Posterior vena cava (tissue), 2 donors: ENCODE measurements at places on chromosomes 5 and 9. TPM values are rescaled to one million over a fixed set of nuclear protein-coding genes. Genes with fewer than 3 reads are reported as not detected.
A peak's percentile ranks its signal among the peaks of the same experiment; 100 is the strongest.

- no peak for DNase-seq
These were observed 19.7 kb downstream of the NEK6 start for GRCh38 chr9:124277420-124277819.

Gene FAM219A
- total RNA-seq: 26.3 TPM

DNA sequence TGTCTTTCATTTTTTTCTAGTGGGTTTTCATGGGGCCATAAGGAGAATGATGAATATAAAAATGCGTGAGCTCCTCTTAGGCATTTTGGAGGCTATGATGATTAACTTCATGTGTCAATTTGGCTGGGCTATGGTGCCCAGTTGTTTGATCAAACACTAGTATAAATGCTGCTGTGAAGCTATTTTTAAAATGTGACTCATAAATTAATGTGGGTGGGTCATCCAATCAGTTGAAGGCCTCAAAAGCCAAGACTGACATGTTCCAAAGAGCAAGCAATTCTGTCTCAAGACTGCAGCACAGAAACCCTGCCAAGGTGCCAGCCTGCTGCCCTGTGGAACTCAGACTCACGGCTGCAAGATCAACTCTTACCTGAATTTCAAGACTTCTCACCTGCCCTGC lies 24.4 kb upstream of the ICE1 start:
- no peak for DNase-seq

- no peak for DNase-seq
These were observed 3.8 kb downstream of the ABLIM3 start for GRCh38 chr5:149145138-149145537.

DNA sequence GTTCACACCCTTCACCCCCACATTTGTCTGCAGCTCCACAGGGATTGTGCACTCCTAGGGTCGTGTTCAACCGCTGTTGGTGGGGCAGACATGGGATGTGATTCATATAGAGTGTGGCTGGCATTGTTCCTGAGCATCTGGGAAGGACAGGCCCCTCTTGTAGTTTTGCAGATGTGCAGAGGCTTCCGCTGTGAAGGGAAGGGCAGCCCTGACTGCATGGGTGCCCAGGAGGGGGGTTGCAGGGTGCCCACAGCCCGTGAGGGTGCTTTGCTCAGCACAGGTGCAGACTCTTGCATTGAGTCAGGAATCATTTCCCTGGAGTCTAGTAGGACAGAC lies 30.2 kb upstream of the PITX1 start:
- peak; percentile 34 for DNase-seq

DNA sequence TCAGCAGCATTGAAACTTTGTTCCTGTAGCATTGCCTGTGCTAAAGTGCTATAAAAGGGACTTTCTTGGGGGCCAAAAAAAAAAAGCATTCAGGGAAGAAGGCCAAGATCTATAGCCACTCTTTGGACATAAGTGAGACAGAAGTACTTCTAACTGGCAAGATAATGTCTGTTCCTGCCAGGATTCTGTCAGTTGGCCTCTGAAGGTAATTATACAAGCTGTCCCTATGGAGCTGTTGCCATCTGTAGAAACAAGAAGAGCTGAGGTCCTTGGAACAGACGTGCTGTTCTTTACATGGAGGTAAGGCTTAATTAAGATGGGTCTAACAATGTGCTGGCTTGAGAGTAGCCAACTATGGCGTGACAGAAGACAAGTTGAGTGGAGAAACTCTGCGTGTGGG lies 9.7 kb downstream of the KIF20A start:
- no peak for DNase-seq

DNA sequence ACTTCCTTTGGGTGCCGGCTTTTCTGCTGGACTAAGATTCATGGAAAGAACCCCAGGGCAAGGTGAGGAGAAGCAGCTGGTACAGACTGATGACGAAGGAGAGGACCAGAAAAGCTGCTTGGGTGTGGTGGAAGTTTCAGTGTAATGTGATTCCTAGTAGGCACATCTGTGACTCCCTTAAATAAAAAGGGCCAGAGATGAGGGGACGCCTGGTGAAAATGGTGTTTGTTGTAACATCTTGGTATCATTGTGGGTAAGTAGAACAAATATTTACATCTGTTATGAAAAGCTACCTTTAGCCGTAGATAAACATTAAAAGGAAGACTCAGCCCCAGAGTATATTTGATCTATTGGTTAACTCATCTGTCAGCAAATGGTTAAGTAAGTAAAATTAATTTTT lies 33.8 kb downstream of the OTULINL start:
- no peak for DNase-seq

Gene TMEM174
- total RNA-seq: not detected

DNA sequence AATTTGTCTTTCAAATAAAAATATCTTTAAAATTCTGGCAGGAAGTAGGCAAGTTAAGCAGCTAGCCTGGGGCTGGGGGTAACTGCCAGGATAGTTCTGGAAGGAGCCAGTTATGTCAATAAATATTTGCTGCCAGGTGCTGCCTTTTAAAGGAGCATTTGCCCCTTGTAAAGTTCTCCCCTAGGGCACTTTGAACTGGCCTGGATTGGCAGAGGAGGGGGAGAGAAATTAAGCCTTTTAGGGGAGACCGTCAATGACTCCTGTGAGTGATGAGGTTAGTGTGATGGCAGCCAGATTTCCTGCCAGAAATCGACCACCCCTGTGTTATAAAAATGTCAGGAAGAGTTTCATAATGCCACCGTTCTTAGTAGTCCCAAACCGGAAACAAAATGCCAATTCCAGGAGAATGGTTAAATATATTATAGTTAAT lies 89.8 kb upstream of the ELL2 start:
- DNase-seq: no peak

DNA sequence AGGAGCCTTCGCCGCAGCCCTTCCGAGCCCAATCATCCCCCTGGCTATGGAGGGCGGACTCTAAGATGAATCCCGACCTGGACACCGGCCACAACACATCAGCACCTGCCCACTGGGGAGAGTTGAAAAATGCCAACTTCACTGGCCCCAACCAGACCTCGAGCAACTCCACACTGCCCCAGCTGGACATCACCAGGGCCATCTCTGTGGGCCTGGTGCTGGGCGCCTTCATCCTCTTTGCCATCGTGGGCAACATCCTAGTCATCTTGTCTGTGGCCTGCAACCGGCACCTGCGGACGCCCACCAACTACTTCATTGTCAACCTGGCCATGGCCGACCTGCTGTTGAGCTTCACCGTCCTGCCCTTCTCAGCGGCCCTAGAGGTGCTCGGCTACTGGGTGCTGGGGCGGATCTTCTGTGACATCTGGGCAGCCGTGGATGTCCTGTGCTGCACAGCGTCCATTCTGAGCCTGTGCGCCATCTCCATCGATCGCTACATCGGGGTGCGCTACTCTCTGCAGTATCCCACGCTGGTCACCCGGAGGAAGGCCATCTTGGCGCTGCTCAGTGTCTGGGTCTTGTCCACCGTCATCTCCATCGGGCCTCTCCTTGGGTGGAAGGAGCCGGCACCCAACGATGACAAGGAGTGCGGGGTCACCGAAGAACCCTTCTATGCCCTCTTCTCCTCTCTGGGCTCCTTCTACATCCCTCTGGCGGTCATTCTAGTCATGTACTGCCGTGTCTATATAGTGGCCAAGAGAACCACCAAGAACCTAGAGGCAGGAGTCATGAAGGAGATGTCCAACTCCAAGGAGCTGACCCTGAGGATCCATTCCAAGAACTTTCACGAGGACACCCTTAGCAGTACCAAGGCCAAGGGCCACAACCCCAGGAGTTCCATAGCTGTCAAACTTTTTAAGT lies 819 bp downstream of the ADRA1B start:
- DNase-seq: no peak

DNA sequence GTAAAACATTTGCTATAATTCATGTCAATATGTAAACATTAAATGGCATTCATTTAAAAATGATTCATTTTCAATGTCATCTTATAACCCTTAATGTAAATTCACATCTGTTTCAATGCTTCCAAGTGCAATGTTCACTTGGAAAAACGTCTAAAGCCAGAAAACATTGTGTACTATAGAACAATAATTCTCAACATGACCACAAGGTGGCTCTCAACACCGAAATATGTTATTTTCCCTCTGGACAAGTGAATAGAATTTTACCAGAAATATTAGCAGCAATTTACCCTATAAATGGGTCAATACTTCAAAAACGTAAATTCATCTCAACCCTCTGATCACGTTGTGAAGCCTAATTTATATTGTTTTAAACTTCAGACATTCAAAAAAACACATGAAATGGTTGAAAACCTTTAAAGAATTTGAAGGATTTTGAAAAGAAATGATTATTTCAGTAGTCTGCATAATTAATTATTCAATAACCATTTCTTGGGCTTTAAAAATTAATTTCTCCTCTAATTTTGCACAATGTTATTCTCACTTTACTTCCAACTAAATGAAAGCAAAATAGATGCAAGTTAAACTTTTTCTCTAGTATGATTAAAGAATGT lies 11.0 kb downstream of the CDH10 start:
- DNase-seq: no peak

Gene KCNIP1
- 0.79 TPM for total RNA-seq

Gene LCN15
- not detected for total RNA-seq

Gene PAPPA
- 9.9 TPM for total RNA-seq

Gene F2RL2
- 0.10 TPM for total RNA-seq

Gene F12
- 0.93 TPM for total RNA-seq

DNA sequence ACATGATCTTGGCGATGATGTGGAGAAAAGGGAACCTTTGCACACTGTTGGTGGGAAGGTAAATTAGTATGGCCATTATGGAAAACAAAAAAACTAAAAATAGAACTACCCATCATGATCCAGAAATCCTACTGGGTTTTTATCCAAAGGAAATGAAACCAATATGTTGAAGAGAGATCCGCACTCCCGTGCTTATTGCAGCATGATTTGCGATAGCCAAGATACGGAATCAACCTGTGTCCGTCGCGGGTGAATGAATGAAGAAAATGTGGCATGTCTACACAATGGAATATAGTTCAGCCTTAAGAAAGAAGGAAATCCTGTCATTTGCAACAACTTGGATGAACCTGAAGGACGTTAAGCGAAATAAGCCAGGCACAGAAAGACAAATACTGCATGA lies 84.5 kb downstream of the TTLL11 start:
- no peak for DNase-seq

DNA sequence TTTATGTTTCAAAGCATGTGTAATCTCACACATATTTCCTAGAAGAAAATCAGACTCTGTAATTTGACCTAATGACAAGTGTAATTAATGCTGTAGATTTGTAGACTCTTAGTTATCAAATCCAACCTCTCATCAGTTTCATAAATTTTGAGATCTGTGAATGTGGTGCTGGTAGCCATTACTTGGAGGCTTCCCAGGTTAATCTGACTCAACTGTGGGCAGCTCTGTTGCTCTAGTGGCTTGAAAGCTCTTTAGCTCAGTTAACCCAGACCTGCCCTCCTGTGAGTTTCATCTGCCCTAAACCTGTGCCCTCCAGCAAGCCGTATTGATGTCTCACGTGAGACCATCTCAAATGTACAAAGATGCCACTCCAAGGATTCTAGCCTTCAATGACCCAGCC lies 323.4 kb downstream of the FBXL7 start:
- no peak for DNase-seq

DNA sequence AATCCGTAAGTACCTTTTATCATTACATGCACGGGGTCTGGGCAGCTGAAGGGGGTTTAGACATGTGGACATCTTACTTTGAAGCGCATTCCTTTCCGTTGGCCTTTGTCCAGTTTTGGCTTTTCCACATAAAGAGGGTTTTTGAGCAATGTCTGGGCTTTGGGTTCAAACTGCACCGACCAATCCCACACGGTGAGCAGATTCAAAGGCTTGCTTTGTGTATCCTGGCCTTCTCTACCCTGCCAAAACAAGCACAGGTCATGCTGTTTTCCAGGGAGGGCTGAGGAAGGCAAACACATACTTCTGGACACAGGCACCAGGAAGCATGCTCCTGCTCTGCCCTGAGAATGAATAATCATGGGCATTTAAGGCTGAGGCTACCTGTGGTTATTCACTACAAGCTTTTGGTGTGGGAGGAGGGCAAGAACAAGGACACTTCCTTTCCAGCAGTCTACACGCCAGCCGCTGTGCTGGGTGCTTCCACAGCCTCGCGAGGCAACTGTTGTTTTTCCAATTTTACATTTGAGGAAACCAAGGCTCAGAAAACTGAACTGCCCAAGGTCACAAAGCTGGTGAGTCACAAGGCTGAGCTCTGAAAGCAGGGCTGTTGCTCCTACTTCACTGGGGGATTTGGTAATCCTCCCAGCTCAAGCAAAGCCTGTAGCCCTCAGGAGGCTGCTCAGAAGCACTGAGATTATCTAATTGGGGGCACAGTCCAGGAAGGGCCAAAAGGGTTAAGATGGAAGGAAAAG lies 59.8 kb upstream of the GOLPH3 start:
- DNase-seq: no peak

Gene PKD2L2
- not detected for total RNA-seq

- no peak for DNase-seq
These were observed 45.4 kb downstream of the HABP4 start for GRCh38 chr9:96495341-96495740.

GRCh38 chr9:19151425-19152159 lies 24.3 kb upstream of the PLIN2 start:
- no peak for DNase-seq

Gene IFNA10
- not detected for total RNA-seq

Gene MAMDC2
- 13.4 TPM for total RNA-seq

Gene PCDHGA9
- total RNA-seq: 5.6 TPM

GRCh38 chr9:71441266-71441665 lies 319.8 kb upstream of the TRPM3 start:
- DNase-seq: no peak

Gene BAAT
- total RNA-seq: 0.09 TPM

Gene AHRR
- total RNA-seq: 0.69 TPM

- DNase-seq: no peak
These were observed 76.0 kb downstream of the FCHO2 start for GRCh38 chr5:73031839-73032238.

GRCh38 chr5:35694481-35694880 lies 76.8 kb downstream of the SPEF2 start:
- DNase-seq: no peak

DNA sequence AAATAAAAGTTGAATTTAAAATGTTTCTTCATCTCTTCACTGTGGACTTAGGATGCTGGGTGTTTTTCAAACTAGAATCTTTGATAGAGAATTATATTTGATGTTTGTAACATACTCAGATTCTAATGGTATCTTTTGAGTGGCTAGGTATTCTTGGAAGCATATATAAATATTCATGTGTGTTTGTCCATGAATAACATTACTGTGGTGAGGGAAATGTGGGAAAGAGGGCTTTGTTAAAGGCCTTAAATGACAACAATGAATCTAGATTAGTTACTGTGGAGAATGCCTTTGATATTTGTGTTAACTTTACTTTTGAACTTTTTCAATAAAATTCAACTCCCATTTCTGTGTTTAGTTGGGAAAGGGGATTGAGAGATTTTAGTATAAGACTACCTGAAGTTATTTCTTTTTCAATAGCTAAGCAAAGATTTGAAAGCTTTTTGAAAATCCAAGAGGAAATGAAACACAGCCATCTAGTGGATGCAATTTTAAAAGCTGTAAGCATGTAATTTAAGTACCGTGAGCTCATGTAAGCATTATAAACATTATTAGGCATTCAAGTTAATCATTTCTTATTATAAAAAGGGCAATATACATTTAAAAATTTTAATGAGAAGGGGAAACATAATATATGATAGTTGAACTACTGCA lies 69.6 kb downstream of the CCDC171 start:
- DNase-seq: no peak

Gene NOP16
- total RNA-seq: 18.1 TPM

GRCh38 chr5:126433701-126434100 lies 10.5 kb downstream of the GRAMD2B start:
- no peak for DNase-seq

GRCh38 chr9:114098021-114098935 lies 814 bp downstream of the KIF12 start:
- peak; percentile 75 for DNase-seq

Gene ABO
- total RNA-seq: 1.5 TPM

Gene RUFY1
- total RNA-seq: 34.8 TPM

GRCh38 chr5:139806726-139807646 lies 11.4 kb downstream of the PSD2 start:
- peak; percentile 50 for DNase-seq

Gene AUH
- total RNA-seq: 12.1 TPM
